ENCODE measurements at places on chromosomes 6 and 20.

GRCh38 chr20:63705232-63706026 is 2.3 kb downstream of the ARFRP1 start:
- peaks cover 7% of the 10 kb centered on the region for H3K36me3 ChIP-seq
- peaks cover 13% of the 10 kb centered on the region for H3K4me1 ChIP-seq
- no peak overlapping the region for H3K27ac ChIP-seq
- H3K4me3 ChIP-seq = no peak overlapping the region

- peaks cover 3% of the 10 kb centered on the region for H3K4me1 ChIP-seq
- no peaks in the 10 kb centered on the region for H3K27me3 ChIP-seq
- no peak for DNase-seq
- H3K27ac ChIP-seq = no peak overlapping the region
- no peaks in the 10 kb centered on the region for H3K36me3 ChIP-seq
- no peak overlapping the region for H3K4me3 ChIP-seq
Measured at GRCh38 chr20:49653925-49654434, 59.7 kb downstream of the B4GALT5 start.

GRCh38 chr6:54801669-54802068 is 44.9 kb upstream of the FAM83B start:
- H3K4me3 ChIP-seq = no peak overlapping the region
- no peaks in the 10 kb centered on the region for H3K36me3 ChIP-seq
- DNase-seq = no peak
- H3K4me1 ChIP-seq = no peaks in the 10 kb centered on the region
- H3K27me3 ChIP-seq = no peaks in the 10 kb centered on the region

DNA sequence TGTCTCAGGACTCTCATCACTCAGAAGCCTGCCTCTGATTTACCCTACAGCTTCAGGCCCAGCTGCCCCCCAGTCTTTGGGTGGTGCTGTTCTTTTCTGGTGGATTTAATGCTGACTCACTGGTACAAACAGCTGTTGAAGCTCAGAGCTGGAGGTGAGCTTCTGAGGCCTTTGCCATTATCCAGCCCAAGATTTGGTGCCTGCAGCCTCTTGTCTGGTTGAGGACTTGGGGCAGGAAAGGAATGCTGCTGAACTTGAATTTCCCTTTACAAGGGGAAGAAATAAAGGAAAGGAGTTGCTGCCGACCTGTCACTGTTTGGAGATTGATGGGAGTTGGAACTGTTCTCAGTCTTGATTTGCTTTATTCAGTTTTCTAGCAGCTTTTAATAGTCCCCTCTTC is 19.8 kb downstream of the ABCF1 start:
- no peak for DNase-seq
- peaks cover 7% of the 10 kb centered on the region for H3K36me3 ChIP-seq
- H3K4me3 ChIP-seq = no peak overlapping the region
- no peaks in the 10 kb centered on the region for H3K27me3 ChIP-seq
- H3K4me1 ChIP-seq = peaks cover 5% of the 10 kb centered on the region

GRCh38 chr6:169241688-169242350 is 11.8 kb downstream of the THBS2 start:
- no peak overlapping the region for H3K4me3 ChIP-seq
- no peaks in the 10 kb centered on the region for H3K36me3 ChIP-seq
- no peaks in the 10 kb centered on the region for H3K27me3 ChIP-seq
- peak overlapping the region; percentile 82 for H3K27ac ChIP-seq
